ENCODE measurements at places on chromosomes 12 and 14. TPM values are rescaled to one million over a fixed set of nuclear protein-coding genes. Genes with fewer than 3 reads are reported as not detected.

DNA sequence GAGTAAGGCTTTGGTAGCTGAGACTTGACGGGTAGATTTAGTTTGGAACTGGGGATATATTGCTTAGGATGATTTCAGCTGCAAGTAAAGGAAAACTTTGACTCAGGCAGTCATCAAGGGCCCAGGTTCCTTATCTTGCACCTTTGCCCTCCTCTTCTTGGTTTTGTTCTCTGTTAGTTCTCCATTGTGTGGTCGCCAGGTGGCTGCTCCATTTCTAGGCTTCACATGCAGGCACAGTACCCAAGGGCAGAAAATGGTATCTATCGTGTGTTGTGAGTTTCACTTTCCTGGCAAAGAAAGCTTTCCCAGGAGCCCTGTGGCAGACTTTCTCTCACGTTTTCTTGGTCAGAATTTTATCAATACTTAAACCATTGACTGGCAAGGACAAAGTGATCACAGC lies 50.8 kb downstream of the VRK1 start:
- no peak overlapping the region for H3K4me3 ChIP-seq
- no peak overlapping the region for H3K27ac ChIP-seq
- DNase-seq: no peak
- no peaks in the 10 kb centered on the region for H3K4me1 ChIP-seq

- H3K36me3 ChIP-seq: no peaks in the 10 kb centered on the region
- H3K4me3 ChIP-seq: no peak overlapping the region
- no peak for DNase-seq
- no peak overlapping the region for H3K27ac ChIP-seq
Measured at GRCh38 chr12:53843545-53843944, 91.8 kb upstream of the CISTR start.

Gene ANO4
- 2.6 TPM for total RNA-seq

DNA sequence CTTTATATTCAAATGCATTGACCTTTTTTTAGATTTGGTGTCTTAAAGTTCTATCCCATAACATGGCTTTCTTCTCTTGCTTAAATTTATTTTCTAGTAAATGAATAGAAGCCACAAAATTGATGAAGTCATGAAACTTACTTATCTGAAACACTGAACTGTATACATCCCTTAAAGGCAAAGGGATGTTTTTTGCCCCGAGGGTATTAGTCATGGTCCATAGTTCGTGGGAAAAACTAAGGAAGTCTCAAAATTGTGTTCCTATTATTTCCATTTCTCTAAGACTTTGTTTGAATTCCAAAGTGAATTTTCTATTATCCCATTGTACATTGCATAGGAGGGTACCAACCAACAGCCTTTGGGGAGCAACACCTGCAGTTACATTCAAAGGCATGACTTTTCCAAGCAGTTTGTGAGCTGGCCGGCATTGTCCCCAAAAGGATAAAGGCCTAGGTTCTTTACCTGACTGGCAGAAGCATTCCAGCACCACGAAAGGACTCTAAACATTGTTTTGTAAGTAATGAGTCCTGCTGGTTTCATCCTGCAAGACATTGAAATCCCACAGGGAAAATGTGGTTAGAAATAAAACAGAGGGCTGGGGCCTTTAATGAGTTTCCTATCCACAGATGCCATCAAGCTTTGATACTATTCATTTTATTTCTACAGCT lies 473.5 kb downstream of the PRKD1 start:
- peaks cover 11% of the 10 kb centered on the region for H3K27me3 ChIP-seq
- no peaks in the 10 kb centered on the region for H3K36me3 ChIP-seq
- DNase-seq: peak; percentile 23
- H3K4me3 ChIP-seq: no peak overlapping the region
- no peak overlapping the region for H3K27ac ChIP-seq

DNA sequence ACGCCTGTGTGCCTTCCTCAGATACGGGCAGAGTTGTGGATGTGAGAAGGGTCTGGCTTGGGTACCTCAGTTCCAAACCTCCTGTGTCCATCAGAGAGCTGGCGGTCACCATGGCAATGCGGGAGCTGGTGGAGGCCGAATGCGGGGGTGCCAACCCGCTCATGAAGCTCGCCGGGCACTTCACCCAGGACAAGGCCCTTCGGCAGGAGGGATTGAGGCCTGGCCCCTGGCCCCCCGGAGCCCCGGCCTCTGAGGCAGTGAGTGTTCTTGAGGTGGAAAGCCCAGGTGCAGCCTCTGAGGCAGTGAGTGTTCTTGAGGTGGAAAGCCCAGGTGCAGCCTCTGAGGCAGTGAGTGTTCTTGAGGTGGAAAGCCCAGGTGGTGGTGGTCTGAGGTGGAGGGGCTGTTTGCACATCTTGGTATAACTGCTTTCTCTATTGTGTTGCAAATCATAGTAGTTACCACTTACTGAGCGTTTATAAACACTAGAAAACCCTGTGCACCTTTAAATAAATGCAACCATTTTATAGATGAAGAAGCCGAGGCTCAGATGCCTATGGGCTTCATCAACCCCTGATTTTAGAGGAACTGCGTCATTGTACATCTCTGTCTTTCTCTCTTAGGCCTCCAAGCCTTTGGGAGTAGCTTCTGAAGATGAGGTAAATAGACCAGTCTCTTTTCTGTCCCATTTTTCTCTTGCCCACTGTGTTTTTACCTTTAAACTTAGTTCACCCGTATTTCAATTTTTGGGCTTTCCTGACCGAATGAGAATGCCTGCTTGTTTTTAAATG lies 976 bp downstream of the PEX5 start:
- H3K4me1 ChIP-seq: peaks cover 14% of the 10 kb centered on the region
- peak overlapping the region; percentile 94 for H3K4me3 ChIP-seq
- no peaks in the 10 kb centered on the region for H3K27me3 ChIP-seq
- DNase-seq: peak; percentile 65

GRCh38 chr14:89185919-89186855 lies 230.8 kb downstream of the FOXN3 start:
- DNase-seq: no peak
- no peak overlapping the region for H3K27ac ChIP-seq
- no peaks in the 10 kb centered on the region for H3K4me1 ChIP-seq
- H3K4me3 ChIP-seq: no peak overlapping the region
- peaks cover 5% of the 10 kb centered on the region for H3K36me3 ChIP-seq

Gene TSPAN31
- total RNA-seq: 32.9 TPM

GRCh38 chr14:105212541-105213300 lies 31.6 kb upstream of the NUDT14 start:
- H3K4me3 ChIP-seq: no peak overlapping the region
- no peak overlapping the region for H3K27ac ChIP-seq
- no peaks in the 10 kb centered on the region for H3K4me1 ChIP-seq
- no peaks in the 10 kb centered on the region for H3K36me3 ChIP-seq
- DNase-seq: no peak
- no peaks in the 10 kb centered on the region for H3K27me3 ChIP-seq

DNA sequence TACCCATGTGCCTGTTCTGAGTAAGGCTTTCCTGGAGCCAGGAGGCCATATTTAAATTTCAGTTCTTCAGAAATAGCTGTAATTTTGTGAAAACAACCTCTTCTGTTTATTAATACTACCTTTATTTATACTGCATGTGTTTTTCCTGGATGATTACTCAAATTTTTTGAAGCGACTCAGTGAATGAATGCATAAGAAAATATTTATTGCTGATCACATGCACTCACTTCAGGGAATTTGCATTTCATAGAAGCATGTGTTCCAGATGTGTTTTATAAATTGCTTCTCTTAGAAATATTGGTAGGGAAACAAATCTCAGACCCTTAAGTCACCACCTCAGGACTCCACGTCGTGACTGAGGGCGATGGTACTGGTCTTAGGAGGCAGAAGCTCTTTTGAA lies 21.8 kb upstream of the DCN start:
- H3K27ac ChIP-seq: no peak overlapping the region
- no peak for DNase-seq
- H3K4me3 ChIP-seq: no peak overlapping the region
- no peaks in the 10 kb centered on the region for H3K36me3 ChIP-seq
- peaks cover 8% of the 10 kb centered on the region for H3K4me1 ChIP-seq

GRCh38 chr12:123836292-123836691 lies 74.2 kb downstream of the DNAH10 start:
- no peak for DNase-seq
- no peaks in the 10 kb centered on the region for H3K27me3 ChIP-seq
- H3K36me3 ChIP-seq: no peaks in the 10 kb centered on the region
- no peak overlapping the region for H3K27ac ChIP-seq

Gene KLHDC2
- total RNA-seq: 67.1 TPM

- no peaks in the 10 kb centered on the region for H3K27me3 ChIP-seq
- H3K4me1 ChIP-seq: no peaks in the 10 kb centered on the region
- no peak overlapping the region for H3K27ac ChIP-seq
- no peak overlapping the region for H3K4me3 ChIP-seq
Measured at GRCh38 chr14:58919217-58919616, 269.2 kb upstream of the DAAM1 start.

GRCh38 chr12:122984612-122985337 lies 4.3 kb downstream of the ARL6IP4 start:
- no peak overlapping the region for H3K4me3 ChIP-seq
- no peaks in the 10 kb centered on the region for H3K27me3 ChIP-seq
- H3K27ac ChIP-seq: peak overlapping the region; percentile 50
- H3K36me3 ChIP-seq: no peaks in the 10 kb centered on the region
- DNase-seq: no peak

GRCh38 chr12:60693019-60693626 lies 1097.3 kb downstream of the SLC16A7 start:
- no peak overlapping the region for H3K4me3 ChIP-seq
- H3K27me3 ChIP-seq: no peaks in the 10 kb centered on the region
- no peaks in the 10 kb centered on the region for H3K36me3 ChIP-seq
- no peaks in the 10 kb centered on the region for H3K4me1 ChIP-seq
- DNase-seq: no peak
- no peak overlapping the region for H3K27ac ChIP-seq

DNA sequence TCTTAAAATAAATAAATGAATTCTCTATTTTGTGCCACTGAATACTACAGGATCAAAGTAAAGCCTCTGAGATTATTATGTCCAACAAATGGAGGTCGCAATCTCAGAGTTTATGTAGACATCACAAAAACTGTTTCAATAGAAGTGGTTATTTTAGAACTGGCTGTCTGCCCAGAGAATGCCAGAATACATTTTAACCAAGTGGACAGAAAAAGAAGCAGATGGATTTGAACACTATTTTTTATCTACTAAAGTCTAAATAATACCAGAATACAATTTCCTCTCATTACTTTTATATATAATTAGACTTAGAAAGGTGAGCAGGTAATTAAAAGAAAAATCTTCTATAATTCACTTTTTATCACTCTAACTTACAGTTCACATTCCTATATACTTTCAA lies 118.3 kb downstream of the MED13L start:
- no peaks in the 10 kb centered on the region for H3K36me3 ChIP-seq
- no peak overlapping the region for H3K4me3 ChIP-seq
- no peak overlapping the region for H3K27ac ChIP-seq

DNA sequence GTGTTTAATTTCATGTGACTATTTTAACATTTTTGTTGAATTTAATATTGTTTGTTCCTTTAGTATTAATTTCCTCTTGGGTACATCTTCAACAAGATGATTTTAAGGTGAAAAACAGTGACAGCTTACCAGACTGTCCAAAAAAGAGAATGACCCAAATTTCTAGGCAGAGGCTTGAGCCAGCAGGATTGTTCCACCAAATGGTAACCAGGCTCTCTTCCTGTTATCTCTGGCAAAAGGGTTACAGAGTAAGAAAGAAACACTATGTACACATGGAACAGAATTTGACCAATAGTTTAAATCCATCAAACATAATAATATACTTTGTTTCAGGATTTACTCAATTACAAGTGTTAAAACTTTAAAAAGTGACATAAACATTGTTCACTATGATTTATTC lies 39.0 kb downstream of the YAF2 start:
- DNase-seq: no peak
- no peaks in the 10 kb centered on the region for H3K36me3 ChIP-seq
- no peak overlapping the region for H3K27ac ChIP-seq
- H3K27me3 ChIP-seq: no peaks in the 10 kb centered on the region

DNA sequence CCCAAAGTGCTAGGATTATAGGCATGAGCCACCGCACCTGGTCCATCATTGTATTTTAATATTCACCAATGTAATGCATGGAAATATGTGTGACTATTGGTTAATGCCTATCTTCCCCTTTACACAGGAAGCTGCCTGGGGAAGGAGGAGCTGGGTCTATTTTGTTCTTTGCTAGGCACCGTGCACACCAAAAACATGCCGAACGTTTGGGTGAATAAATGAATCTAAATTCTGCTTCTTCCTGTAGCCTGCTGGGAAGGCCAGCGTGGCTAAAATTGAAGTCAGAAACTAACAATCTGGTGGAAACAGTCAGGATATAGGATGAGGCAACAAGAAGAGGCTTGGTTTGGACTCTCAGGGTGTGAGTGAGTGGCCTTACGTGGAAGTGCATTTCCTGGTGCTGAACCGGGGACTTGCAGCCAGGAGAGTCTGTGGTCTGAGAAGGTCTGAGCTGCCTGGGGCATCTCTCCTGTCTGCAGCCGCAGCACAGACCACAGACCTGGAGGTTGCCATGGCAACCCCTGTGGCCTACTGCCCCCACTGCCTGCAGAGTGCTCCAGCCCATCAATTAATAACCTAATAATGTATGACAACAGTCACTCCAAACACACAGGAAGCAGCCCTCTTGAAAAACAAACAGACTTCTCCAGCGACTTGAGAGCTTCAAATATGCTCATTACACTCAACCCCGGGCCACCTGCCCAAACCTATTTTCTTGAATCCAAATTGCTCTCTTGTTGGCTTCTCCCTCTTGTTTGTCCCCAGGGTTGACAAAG lies 5.5 kb upstream of the GPR68 start:
- H3K36me3 ChIP-seq: no peaks in the 10 kb centered on the region
- no peak for DNase-seq
- peaks cover 8% of the 10 kb centered on the region for H3K4me1 ChIP-seq

Gene PKP2
- 49.9 TPM for total RNA-seq

Gene MEG3
- total RNA-seq: not detected

DNA sequence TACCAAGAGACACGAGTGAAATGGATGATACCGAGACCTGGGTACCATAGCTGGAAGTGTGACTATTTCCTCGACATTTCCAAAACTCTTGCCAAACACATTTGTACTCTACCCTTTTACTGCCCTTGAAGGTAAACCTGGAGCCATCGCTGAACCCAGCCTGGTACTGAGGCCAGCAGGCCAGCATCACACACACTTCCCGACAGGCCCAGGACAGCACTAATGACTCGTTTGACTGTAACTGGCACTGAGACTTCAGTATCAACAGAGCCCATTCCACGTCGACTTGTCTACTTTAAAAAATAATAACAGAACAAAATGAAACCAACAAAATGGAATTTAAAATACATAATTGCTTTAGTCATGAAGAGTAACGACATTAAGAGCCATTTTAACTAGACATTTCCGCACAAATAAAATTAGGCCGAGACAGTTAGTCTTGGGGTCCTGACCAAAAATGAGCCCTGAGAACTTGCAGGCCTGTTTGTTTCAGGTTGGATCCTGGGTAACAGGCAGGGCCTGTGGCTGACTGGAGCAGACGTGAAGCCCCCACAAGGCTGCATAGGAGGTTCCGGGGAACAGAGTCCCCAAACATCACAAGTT lies 94.3 kb downstream of the RIMBP2 start:
- no peak for DNase-seq
- no peak overlapping the region for H3K4me3 ChIP-seq
- H3K27me3 ChIP-seq: no peaks in the 10 kb centered on the region
- H3K27ac ChIP-seq: no peak overlapping the region

Gene ACOT4
- total RNA-seq: 3.7 TPM
